Karpas-422 (cell line): ENCODE measurements at places on chromosomes 5 and 9. TPM values are rescaled to one million over a fixed set of nuclear protein-coding genes. Genes with fewer than 3 reads are reported as not detected.

DNA sequence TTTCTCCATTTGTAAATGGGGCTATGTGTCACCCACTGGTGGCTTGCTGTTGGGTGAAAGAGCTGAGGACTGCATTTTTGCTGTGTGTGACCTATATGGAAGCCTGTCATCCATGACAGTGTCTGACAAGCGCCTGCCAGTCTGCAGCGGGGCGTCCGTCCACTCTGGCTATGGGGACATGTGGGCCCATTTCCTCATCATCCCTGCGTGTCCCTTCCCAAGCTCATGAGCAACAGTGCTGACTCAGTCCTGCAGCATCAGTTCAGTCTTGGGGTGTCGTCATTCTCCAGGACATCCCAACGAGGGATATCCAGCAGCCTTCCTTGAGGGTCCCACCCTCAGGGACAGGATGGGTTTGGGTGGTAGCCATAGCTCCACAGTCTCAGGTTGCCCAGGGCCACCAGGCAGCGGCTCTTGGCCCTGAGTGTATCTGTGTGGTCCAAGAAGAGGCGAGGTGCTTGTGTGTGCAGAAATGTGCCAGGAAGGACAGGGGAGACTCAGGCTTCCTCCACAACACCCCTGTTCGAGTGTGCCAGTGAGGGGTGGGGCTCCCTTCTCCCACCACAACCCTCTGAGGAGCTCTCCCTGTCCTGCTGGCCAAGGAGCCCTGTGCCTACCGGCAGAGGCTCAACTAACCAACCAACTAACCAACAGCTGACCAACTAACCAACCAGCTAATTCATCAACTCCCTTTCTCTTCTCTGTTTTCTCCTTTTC lies 2.1 kb downstream of the FGD3 start:
- DNase-seq = no peak

DNA sequence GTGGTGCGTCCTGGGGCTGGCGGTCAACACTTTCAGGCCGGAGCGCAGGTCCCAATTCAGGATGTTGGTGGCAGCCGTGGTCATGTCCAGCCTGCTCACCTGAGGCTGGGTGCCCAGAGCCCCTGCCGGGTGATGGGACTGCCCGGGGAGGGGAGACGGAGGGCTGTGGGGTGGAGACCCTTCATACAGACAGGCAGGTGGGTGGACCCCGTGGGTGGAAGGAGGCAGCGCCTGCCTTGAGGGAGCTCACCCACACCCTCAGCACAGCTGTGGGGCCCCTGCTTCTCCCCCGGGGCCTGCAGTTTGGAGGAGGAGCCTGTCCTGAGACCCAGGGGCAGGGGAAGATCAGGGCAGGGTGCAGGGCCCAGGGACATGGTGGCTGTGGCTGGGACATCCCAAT lies 6.9 kb upstream of the PTGDS start:
- peak; percentile 56 for DNase-seq

DNA sequence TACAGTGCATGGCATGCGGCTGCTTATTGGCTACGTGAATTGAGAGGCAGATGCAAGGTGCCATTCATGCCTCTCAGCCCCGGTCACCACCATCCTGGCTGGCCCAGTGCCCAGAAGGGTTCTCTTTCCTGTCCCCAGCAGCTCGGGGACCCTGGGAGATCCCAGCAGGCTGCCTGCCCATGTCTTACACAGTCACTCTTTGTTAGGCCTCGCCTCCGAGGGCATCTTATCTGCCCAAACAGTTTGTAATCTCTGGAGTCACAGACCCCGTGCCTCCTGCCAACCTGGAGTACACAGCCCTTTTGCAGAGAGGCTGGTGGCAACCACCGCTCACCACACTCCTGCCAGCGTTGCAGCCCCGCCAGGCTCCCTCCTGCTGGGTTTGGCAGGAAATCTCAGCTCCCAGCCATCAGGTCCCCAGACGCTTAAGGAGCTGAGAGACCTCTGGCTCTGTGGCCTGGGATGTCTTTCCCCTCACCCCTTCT lies 7.0 kb upstream of the AK1 start:
- no peak for DNase-seq

DNA sequence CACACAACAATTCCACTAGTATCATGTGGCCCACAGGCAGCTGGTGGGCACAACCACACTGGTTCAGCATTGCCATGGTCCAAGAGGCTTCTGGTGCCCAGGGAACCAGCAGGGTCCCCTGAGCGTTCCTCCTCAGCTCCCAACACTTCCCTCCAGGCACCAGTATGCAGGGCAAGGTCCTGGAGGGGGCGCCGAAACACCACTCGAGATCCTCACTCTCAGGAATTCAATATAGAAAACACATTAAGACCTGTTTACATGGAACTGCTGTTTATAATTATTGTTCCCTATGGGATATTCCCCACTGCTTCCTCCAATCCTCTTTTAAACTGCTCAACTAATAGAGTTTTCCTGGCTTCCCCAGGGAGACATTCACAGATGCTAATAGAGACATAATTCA lies 91.9 kb upstream of the GABRP start:
- DNase-seq = no peak

DNA sequence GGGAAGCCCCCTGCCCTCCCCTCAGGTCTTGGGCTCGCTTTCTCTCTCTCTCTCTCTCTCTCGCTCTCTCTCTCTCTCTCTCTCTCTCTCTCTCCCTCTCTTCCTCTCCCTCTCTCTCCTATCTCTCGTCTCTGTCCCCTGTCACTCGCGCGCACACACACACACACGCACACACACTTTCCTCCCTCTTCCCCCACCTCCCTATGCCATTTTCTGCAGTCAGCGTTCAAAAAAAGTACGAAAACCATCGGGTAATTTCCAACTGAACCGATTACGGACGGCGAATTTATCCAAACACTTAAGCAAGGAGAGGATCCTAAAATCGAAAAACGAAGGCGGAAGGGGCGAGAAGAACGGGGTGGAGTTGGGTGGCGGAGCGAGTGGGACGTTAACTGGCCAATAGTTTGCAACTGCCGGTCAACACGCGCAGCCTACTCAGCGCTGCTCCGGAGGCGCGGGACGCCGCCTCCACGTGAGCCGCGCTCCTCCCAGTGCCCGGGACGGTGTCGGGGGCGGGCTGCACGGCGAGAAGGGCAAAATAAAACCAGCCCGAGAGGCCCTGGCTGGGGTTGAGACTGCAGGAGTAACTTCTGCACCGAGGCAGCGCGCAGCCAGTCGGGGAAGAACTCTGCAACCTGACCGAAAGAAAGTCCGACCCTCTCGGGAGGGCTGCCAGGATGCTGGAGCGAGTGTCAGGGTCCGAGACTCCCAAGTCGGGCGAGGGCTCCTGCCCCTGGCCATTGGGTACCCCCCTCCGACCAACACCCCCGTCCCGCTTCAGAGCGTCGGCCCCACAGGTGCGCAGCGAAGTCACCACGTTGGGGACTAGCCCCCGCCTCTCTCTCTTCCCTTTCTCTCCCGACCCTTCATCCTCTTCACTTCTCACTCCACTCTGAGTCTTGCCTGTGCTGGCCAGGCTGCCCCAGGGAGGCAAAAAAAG lies 24.9 kb upstream of the ELAVL2 start:
- DNase-seq = no peak

- DNase-seq = no peak
These were observed 691.1 kb upstream of the C9orf72 start for GRCh38 chr9:28264368-28264767.

DNA sequence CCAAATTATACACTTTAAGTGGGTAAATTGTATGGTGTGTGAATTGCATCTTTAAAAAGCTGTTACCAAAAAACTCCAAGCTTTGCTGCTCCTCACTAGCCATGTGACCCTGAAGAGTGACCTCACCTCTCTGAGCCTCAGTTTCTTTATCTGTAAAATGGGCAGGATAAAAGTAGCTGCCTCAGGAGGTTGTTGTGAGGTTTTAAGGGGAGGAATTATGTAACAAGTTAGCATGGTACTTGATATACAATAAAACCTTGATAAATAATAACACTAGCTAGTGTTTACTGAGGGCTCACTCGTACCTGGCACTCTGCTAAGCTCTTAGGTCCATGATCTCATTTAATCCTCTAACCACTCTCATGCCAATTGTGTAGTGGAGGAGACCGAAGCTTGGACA lies 19.0 kb upstream of the PHF19 start:
- DNase-seq = no peak

DNA sequence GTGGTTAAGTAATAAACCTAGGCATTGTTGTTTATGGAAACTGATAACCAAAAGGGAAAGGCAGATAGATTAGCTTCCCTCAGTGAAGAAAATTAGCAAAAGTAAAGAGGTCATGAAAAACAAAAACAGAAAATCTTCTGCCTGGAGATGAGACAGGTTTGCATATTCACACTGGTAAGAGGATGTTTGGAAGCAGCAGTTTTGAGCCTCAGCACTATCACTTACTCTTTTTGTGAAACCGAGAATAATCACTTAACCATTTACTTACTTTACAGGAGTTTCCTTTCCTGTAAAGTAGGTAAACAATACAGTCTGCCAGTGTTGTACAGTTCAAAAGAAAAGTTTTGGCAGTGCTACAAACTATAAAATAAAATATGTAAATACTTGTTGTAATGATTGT lies 35.5 kb upstream of the EMB start:
- DNase-seq = no peak

GRCh38 chr9:117093891-117094844 lies 320.7 kb downstream of the ASTN2 start:
- no peak for DNase-seq

DNA sequence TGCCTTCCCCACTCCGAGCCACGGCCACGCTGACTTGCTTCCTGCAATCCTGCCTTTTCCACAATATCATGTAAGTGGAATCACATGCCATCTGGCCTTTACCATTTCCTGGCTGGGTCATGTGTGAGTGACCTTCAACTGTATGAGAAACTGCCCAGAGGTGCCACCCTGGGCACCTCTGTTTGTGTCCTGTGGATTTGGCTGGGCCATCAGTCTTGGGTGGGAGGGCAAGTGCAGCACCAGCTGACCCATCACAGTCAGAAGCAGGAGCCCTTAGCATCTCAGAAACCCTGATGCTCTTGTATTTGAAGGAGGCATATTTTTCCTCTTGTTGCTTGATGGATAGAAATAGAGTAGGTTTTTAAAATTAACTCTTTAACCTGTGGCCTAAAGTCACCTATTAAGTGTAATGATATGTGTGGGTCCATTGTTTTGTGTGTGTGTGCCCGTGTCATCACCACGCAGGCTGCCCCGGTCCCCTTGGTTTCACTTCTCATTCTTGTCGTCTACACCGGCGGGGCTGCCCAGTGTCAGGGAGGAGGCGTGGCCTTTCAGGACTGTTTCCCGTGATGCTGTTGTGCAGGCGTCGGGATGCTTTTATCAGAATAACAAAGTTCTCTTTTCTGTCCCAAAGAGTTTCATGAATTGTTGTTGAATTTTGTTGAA lies 52.1 kb upstream of the CACNA1B start:
- no peak for DNase-seq

- DNase-seq = peak; percentile 47
These were observed 511 bp downstream of the ARL15 start for GRCh38 chr5:54309691-54310432.

- peak; percentile 69 for DNase-seq
These were observed 235.7 kb downstream of the HSPA4 start for GRCh38 chr5:133287500-133287899.

- no peak for DNase-seq
These were observed 148.8 kb downstream of the MTX3 start for GRCh38 chr5:79842006-79842881.

DNA sequence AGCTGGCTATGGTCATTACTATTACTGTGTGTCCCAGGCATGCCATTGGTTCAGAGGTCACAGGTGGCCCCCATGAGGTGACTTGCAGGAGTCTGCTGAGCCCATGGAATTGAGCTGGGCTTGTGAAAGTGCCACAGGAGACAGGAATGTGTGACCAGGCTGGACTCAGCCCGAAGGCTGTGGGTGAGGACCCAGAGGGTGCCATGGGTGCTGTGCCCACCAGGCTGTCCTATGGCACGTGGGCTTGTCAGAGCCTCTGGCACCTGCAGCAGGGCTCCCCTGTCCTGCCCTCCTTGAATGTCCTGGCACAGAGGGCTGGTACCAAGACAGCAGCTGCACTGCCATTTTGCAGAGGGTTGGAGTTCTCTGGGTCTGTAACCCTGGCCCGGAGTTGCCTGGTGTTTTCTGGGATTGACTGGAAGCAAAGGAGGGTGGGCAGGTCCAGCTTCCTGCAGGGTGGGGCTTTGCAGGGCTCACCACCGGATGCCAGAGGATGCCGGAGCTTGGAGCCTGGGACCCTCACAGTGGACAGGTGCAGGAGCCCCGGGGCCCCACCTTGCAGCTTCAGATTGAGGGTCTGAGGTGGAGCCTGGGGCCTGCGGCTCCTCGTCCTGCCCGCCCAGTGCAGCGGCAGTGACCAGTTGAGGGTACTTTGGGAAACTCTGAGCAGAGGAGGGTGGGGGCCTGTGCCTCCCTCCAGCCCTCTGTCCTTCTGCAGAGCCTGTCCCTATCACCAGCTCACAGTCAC lies 14.2 kb downstream of the COL5A1 start:
- DNase-seq = no peak

DNA sequence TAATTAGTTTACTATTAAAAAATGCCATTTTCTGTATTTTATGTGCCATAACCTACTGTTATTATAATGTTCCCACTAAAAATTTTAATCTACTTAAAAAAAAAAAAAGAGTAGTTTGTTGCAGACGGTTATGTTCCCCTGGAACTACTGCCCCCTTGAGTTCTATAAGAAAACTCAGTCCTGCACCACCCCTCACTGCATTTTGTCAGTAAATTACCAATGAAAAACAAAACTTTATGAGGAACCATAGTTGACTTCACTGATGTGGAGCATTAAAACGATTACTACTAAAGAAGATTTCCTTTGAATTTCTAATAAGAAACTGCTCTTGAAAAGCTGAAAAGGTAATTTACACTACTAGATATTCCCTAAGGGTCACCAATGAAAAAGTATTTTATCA lies 288.7 kb downstream of the FBXL17 start:
- peak; percentile 45 for DNase-seq

DNA sequence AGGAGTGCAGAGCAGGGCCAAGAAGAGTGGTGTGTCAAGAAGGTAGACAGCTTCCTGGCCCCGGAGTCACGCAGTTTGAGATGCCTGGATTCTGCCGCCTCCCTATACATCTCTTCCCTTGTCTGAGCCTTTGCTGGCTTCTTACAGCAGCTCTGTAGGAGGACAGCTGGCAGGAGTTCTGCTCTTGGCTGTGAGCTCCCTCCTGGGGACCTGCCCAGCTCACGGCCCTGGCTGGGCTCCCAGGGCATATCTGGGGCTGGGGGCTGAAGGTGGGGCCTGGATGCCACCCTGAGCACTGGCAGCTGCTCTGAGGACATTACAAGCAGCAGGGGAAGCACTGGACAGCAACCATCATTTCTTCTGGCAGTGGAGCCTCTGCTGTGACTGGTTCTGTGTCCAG lies 786 bp upstream of the TSSK1B start:
- no peak for DNase-seq

GRCh38 chr9:125119643-125120286 lies 23.6 kb downstream of the SCAI start:
- no peak for DNase-seq

ADAMTS6 gene
- 2.6 TPM in 2 replicates for total RNA-seq

TXN gene
- total RNA-seq = 155 and 292 TPM in 2 replicates

LHX3 gene
- not detected in 2 replicates for total RNA-seq

WWC1 gene
- not detected in 2 replicates for total RNA-seq

KCTD16 gene
- total RNA-seq = 0.11 and 0.36 TPM in 2 replicates

TRUB2 gene
- 20.8 and 28.2 TPM in 2 replicates for total RNA-seq
